Mucosa of descending colon (tissue), 3 donors: ENCODE measurements at places on chromosomes 5 and 9. TPM values are rescaled to one million over a fixed set of nuclear protein-coding genes. Genes with fewer than 3 reads are reported as not detected.
A peak's percentile ranks its signal among the peaks of the same experiment; 100 is the strongest.

DNA sequence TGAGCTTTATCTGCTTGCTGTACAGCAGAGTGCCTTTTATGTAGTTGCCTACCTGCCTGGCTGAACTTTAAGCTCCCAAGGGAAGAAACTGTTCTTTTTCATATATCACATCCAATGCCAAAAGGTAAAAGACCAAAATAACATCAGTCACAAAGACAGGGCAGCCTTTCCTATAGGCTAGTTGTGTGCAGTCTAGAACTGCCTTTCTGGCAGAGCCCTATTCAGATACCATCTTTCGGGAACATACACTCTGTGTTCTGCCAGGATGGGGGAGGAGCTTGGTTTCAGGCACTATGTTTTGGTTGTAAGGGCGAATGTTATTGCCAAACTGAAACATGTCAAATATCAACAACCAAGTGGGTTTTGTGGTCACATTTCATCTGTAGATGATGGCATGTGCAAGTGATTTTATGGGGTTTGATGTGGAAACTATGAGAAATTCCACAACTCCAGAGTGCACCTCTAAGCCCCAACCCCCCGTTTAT, 314.5 kb downstream of the ADGRV1 start:
- DNase-seq: no peak

DNA sequence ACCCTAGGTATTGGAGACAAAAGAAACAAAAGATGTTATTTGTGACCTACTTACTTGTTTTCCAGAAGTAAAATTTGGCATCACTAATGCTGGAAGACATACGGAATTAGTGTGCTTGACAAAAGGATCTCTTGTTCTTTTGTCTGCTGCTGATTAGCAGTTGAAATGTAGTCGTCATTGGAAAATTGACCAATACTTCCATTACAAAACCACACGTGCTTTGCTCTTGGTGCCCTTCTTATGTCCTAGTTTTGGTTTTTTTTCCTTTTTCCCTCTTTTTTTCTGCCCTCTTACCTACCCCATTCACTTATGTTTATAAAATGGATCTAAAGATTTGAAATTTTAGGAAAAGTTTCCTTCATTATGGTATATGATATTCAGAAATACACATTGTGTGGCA, 197.4 kb downstream of the FER start:
- no peak for DNase-seq

DNA sequence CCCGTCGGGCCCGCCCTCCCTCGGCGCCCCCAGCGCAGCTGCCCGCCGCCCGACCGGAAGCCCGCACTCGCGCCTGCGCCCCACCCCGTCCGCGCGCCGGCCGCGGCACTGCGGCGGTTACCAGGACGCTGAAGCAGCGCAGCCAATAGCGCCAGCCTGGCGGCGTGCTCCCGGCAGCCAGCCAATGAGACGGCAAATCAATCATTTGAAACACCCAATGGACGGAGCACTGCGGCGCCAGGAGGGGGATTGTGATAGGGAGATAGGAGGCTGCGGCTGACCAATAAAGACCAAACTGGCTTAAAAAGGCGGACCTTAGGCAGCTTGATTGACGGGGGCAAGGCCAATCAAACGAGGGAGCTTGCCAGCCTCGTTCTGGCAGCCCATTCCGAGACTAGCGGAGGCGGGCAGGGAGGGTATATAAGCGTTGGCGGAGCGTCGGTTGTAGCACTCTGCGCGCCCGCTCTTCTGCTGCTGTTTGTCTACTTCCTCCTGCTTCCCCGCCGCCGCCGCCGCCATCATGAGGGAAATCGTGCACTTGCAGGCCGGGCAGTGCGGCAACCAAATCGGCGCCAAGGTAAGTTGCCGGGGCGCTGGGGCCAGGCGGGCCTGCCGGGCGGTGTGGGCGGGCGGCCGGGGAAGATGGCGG, at the start of gene TUBB4B:
Gene TUBB4B (plus strand): TSS at position 447 of the 649 bp plus-strand sequence. CDS start 74 bp downstream, at position 521.
- DNase-seq: peak; percentile 99

Gene LCN9
- not detected for total RNA-seq

Gene SPINK6
- total RNA-seq: not detected

- peak; percentile 41 for DNase-seq
These were observed 52.4 kb downstream of the AHRR start for GRCh38 chr5:373710-374602.
